ENCODE measurements at places on chromosomes 5 and 9.

GRCh38 chr5:1789834-1790471 is 9.7 kb downstream of the MRPL36 start:
- no peak for DNase-seq

GRCh38 chr9:105971986-105972385 is 277.6 kb downstream of the TMEM38B start:
- DNase-seq, result no peak

DNA sequence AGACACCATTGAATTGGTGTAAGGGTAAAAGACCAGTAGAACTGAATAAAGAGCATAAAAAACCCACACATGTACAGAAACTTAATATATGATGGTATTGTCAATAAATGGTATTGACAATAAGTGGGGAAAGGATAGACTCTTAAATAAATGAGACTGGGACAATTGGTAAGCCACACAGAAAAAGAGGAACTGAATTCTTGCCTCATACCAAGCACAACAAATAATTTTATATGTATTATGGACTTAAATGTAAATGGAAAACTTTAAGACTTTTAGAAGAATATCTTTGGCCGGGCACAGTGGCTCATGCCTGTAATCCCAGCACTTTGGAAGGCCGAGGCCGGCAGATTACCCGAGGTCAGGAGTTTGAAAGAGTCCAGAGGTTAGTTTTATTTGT is 37.9 kb upstream of the PPP2CA start:
- no peak for DNase-seq

- DNase-seq, result no peak
Observed at GRCh38 chr5:94467346-94467953, 151.0 kb downstream of the KIAA0825 start.

DNA sequence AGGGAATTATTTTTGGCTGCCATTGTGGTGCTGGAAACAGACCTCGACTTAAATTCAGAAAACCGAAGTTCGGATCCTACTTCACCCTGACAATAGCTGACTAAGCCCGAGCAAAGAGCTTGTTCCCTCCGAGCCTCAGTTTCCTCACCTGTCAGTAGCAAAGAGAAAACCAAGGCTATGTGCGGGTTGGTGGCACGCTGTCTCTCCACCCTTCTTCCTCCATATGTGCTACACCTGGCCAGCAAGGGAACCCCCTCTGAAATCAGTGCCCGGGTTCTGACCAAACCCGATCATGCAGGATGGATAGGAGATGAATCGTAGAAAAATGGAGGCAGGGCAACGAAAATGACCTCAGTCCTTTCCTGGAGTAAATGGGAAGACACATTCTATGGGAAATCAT is 16.7 kb upstream of the MSX2 start:
- no peak for DNase-seq

DNA sequence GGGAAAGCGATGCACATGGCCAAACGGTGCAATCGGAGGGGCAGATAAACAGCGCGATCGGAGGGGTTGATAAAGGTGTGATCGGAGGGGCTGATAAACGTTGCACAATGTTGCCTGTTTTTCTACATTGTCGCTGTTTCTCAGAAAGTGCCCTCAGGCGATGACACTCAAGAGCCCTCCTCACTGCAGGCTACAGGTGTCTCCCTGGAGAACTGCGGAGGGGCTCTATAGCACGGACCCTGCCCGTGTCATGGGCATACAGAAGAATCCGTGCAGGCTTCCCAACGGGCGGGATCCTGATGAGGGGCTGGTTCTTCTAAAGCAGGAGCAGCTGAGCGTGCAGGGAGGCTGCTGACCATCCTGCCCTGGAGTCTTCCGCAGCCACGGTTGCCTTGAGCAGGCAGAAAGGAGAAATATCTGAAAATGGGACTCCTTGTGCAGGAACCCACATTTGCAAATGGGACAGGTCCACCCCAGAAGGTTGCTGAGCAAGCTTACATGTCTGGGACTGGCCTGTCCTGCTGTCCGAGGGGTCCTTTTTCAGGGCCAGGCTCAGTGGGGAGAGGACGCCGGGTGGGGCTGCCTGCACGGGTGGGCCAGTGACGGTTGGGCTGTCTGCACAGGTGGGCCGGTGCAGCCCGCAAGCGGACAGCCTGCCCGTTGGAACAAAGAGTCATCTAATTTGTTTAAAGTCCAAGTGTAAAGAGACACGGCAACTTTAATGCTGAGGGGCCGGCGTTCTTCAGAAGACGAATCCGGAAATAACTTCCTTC is 25.1 kb upstream of the LPCAT1 start:
- DNase-seq, result no peak

GRCh38 chr5:16903480-16904300 is 32.4 kb downstream of the MYO10 start:
- no peak for DNase-seq

GRCh38 chr5:173765029-173765644 is 123.0 kb upstream of the CPEB4 start:
- DNase-seq, result no peak

DNA sequence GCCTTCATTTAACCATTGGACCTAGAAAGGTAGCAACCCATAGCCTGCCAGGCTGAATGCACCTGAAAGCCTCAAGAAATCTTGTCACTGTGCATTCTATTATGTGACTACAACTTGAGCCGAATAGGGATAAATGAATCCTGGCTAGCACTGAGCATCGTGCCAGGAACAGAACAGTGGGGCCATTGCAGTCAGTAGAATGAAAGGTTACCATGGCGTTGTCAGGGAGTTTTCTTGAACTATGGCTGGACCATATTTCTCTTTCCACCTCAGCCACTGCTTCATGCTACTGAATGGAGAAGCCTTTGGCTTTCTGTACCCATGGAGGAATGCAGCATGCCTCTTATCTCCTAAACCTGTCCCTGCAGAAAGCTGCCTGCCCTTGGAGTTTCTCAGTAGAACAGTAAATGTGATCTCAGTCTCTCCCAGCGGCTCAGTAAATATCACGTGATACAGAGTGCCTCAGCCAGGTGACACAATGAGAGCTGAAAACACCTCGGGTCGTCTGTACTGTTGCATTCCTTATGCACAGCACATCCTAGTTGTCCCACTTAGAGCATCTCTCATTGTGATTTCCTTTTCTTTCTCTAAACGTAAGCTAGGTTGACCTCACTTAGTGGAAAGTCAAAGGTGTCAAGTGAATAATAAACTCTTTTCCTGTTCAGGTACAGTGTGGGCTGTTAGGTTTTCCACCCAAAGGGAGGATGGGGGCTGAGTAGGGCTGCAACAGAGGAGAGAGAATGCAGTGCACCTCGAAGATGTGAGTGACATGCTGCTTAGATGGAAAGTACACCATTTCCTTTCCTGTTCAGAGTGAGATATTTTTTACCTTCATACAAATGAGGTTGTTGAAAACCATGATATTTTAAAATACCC is 115.3 kb downstream of the MACIR start:
- DNase-seq, result no peak

DNA sequence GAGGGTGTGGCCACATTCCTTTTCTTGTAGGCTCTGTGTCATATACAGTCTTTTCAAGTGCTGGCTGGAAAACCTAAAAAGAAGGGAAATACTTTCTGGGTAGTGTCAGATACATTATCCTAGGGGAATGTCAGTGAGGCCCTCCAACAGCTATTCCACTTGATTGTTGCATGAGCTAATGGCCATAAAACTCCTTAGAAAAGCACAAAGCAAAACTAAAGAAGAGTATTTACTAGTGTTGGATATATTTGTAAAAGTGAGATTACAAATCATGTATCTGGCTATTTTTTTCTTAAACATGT is 829 bp downstream of the ANXA1 start:
- no peak for DNase-seq

GRCh38 chr9:80804873-80805272 is 884.5 kb downstream of the TLE1 start:
- DNase-seq, result no peak

GRCh38 chr5:73135429-73136054 is 15.2 kb downstream of the TMEM171 start:
- DNase-seq, result no peak

GRCh38 chr5:73943397-73943796 is 317.4 kb downstream of the ARHGEF28 start:
- DNase-seq, result no peak

DNA sequence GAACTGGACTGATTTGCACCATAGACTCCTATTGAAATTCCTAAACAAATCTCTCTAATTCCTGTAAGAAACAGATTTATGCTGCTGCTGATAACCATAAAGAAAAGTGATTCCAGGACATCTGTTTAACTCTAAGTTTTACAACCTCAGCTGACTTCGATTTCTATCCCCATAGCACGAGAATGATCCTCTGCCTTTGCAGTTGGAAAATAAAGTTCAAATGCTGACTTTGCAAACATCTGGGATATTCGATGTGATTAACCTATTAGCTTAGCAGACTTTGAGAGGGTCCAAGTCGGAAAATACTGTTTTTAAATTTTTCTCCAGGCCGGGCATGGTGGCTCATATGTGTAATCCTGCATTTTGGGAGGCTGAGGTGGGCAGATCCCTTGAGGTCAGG is 247.3 kb downstream of the PSAT1 start:
- no peak for DNase-seq

- DNase-seq, result no peak
Observed at GRCh38 chr5:178418471-178419010, 171.7 kb downstream of the COL23A1 start.

GRCh38 chr5:79694183-79694582 is 4.5 kb downstream of the CMYA5 start:
- no peak for DNase-seq

DNA sequence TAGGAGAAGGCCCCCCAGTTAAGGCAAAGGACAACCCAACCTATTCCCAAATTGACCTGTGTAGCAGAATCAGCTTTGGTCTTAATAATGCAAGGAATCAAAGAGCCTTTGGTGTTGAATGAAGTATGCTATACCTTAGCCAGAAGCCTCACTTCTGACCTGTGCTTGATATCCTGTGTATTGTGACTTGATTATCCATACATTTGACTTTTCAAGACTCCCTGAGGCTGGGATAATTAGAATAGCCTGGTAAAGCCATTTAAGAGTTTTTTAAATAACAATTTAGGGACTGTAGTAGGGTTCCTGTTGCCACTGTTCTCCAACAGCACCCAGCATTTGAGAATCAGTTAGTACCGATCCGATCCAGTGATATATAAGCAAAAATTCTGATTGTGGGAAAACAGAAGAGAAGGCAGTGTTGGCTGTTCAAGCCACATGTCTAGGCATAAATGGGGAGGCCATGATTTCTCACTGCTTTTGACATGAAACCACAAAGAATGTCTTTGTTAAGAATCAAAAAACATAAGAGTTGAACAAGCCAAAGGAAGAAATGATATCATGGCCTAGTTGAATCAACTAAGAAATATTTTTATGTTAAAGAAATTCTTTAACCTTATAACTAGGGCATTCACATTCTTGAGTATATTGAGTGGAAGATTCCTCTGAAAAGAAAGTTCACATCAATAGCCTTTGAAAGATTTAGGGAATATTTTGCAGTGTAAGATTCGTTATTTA is 98.9 kb downstream of the F2RL2 start:
- DNase-seq, result no peak

DNA sequence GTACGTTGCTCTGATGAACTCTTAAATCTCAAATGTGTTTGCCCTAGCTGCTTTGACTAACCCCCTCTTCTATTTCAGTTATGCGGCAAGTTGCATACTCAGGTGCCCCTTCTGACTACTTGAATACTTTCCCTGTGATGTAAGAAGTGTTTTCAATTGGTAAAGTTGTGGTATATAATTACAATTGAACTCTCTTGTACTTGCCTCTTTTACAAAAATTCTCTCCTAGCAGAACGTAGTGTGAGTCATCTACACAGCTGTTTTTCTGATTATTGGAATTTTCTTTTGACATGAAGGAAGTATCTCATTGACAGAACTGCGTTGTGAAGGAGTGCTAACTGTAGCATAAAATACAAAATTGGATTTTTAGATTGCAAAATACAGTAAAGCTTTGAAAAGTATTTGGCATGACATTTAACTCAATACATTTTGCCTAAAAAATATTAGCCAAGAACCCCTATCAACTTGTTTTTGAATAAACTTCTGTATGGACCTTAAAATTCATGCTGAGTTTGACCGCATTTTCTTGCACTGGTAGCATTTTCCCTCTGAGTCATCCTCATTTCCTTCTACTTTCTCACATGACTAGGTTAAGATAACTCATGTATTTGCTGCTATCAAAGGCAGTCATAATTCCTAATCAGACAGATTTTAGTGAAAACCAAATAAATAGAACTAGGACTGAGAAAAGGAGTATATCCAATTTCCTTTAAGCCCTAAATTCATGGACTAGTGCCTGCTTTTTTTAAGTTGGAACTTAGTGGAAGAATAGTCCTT is 6.3 kb downstream of the CRHBP start:
- no peak for DNase-seq

DNA sequence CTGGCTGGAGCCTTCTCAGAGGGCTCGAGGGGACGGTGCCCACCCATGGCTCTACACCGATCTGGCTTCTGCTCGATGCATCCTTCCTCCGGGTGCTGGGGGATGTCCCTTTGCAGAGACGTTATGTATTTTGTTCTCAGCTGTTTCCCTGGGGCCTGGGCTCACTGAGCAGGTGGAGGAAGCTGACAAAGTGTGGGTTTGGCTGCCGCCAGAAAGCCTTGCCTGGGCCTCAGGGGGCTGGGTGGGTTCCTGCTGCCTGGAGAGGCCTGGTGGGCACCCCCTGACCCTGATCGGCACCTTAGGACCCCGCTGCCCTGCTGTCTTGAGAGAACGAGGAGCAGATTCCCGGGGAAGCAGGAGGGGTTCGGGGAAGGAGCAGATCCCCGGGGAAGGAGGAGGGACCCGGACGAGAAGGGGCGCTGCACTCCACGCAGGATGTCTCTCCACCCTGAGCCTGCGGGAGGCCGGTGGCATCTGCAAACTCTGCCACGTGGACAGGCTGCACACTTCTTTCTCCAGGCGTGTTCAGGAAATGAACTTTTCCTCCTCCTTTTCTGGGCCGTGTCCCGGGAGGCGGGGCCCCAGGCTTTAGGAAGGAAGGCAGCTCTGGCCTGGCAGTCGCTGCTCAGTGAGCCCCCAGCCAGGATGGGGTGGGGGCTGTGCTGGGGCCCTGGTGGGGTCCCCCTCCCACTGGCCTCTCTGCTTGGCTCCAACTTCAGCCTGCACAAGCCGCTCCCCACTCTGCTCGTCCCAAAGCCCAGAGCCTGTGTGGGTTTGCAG is 148.9 kb downstream of the RXRA start:
- no peak for DNase-seq

- DNase-seq, result no peak
Observed at GRCh38 chr9:100170085-100170484, 71.0 kb downstream of the INVS start.
